ENCODE measurements at places on chromosomes 2 and 18. TPM values are rescaled to one million over a fixed set of nuclear protein-coding genes. Genes with fewer than 3 reads are reported as not detected.

- DNase-seq, result peak; percentile 33
Measured at GRCh38 chr2:168118733-168119514, 128.5 kb downstream of the STK39 start.

- peak; percentile 77 for DNase-seq
Measured at GRCh38 chr2:37588316-37588777, 83.1 kb downstream of the CDC42EP3 start.

The PROC gene
- total RNA-seq, result not detected

- peak; percentile 51 for DNase-seq
Measured at GRCh38 chr2:1032030-1032429, 81.4 kb downstream of the SNTG2 start.

DNA sequence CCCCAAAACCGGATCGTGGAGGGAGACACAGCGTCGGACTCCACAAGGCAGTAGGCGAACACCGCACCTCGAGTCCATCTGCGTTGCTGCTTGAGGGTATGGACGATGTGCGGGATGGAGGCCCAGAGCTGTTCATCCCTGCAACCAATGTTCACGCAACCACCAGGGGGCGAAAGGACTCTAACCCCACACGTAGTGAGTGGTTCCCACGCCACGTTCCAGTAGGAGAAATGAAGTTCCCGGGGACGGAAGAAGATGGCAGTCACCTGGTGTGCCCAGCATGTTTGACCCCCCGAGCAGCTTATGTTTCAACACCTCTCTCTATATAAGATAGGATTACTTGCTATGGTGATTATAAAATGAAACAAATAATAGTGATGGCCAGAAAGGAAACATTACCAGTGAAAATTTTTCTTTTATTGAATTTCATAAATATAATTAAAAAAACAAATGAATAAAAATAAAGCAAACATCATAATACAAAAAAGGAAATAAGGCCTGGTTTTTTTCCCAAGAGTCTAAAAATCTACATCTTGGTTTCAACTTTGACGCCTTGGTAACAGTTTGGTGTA lies 184.3 kb downstream of the SH3BP4 start:
- DNase-seq, result peak; percentile 86
